Dermis microvascular lymphatic vessel endothelial cell (primary cell): ENCODE measurements at places on chromosomes 1 and 21. TPM values are rescaled to one million over a fixed set of nuclear protein-coding genes. Genes with fewer than 3 reads are reported as not detected.

- no peak for DNase-seq
Observed at GRCh38 chr1:21523297-21523813, 14.1 kb downstream of the ALPL start.

DNA sequence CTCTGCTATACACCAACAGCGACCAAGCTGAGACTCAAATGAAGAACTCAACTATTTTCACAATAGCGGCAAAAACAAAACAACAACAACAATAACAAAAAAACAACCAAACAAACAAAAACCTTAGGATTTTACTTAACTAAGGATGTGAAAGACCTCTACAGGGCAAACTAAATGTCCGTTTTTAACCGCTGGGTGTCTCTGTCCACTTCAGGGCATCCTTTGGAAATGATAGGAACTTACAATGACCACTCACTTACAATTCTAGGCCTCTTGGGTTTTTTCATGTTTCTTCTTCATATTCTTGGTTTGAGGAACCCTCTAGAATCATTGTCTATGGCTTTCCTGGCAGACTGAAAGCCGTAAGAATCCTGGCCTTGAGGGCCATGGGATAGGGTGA, 134.0 kb upstream of the FAM78B start:
- DNase-seq = no peak

GRCh38 chr1:24875257-24875656, 54.8 kb downstream of the RUNX3 start:
- no peak for DNase-seq

The FCAMR gene
- not detected in 2 replicates for total RNA-seq

DNA sequence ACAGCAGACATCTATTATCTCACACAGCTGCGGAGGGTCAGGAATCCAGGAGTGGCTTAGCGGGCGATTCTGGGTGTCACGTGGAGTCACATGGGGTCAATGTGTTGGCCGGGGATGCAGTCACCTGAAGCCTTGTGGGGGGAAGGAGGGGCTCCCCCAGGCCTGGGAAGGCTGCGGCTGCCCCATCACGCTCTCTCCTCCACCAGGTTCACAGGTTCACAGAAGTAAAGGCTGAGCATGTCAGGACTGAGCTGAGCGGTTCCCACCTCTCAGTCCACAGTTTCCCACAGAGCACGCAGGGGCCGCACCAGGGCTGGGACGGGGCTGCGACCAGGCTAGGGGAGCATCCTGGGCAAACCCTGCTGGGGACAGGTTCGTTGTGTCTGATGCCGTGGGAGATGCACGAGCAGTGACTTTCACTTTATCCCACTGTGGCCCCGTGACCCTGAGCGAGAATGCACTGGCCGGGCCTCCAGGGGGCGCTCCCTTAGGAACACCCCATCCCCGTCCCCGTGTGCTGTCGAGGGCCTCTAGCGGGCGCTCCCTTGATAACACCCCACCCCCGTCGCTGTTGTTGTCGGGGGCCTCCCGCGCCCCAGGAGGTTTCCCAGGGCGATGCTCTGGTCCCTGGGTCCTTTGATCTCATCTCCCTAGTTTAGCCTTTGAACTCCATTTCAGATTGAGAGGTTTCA, 73.2 kb upstream of the TRAPPC10 start:
- DNase-seq = peak; percentile 59

The NPPA gene
- not detected in 2 replicates for total RNA-seq

GRCh38 chr1:153958961-153959260, 499 bp upstream of the CRTC2 start:
- no peak for DNase-seq

The ADAMTS4 gene
- total RNA-seq = 12.5 and 15.8 TPM in 2 replicates

The OSCP1 gene
- total RNA-seq = 3.6 and 4.9 TPM in 2 replicates

GRCh38 chr1:11881749-11882441, 23.1 kb upstream of the NPPB start:
- no peak for DNase-seq

The REG4 gene
- total RNA-seq = not detected in 2 replicates

- no peak for DNase-seq
Observed at GRCh38 chr1:166876540-166876838, 425 bp upstream of the TADA1 start.

GRCh38 chr1:29271724-29272123, 35.4 kb downstream of the PTPRU start:
- DNase-seq = no peak

DNA sequence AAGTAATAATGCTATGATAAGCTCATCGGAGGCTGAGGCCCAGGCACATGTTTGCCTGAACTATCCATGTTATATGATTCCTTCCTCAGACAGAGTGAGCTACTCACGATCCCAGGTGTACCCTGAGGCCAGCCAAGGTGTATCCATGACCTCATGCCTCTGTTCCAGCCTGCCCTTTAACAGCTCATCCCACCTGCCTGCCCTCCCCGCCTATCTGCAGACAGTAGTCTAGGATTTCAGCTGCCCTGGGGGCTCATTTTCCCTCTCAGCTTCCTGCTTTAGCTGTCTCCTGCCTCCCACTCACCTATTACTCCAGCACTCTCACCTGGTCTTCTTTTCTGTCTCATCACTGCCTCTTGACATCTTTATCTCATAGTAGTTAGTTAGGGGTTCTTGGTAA, 1.9 kb upstream of the IL24 start:
- DNase-seq = no peak

The GPR37L1 gene
- not detected in 2 replicates for total RNA-seq

DNA sequence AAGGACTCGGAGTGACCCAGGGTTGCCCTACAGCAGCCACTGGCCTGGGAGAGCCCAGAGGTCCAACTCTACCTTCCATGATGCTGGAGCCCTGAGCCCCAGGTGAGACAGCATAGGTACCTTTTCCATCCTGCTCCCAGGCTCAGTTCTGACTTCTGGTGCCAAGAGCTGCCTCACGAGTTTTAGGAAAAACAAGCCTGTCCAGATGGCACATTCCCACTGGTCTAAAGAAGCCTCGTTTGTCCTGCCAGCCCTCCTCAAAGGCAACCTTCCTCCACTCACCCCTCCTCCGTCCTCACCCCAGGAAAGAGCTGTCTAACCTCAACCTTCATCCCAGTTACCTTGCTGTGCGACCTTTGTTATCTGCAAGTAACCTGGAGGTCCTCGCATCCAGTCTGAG, 53.5 kb upstream of the PRELP start:
- DNase-seq = no peak

The CFAP45 gene
- total RNA-seq = 0.13 and 0.51 TPM in 2 replicates

- no peak for DNase-seq
Observed at GRCh38 chr1:15410884-15411245, 1.2 kb downstream of the EFHD2 start.
